ENCODE measurements at places on chromosomes 5 and 9. TPM values are rescaled to one million over a fixed set of nuclear protein-coding genes. Genes with fewer than 3 reads are reported as not detected.

GAPT gene
- 0.44 TPM for total RNA-seq

SOHLH1 gene
- total RNA-seq, result not detected

DNA sequence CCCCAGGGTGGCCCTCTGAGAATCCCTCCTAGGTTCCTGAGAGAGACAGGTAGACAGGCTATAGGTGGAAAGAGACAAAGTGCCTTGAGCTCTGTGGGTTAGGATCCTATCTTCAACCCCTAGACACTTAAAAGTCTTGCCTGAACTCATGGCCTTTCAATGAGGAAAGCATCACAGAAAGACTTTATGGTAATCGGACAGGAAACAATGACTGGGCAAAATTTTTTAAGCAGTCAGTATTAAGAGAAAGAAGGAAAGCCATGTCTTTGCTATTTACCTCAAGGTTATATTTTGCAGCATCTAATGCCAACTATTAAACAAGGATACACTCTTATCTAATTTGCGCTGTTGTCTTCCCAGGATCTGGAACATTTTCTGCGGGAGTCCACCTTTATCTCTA is 93.2 kb downstream of the PCSK1 start:
- H3K4me1 ChIP-seq, result no peaks in the 10 kb centered on the region
- H3K36me3 ChIP-seq, result no peaks in the 10 kb centered on the region
- H3K27me3 ChIP-seq, result peaks cover 3% of the 10 kb centered on the region
- H3K4me3 ChIP-seq, result no peak overlapping the region
- DNase-seq, result no peak

- peaks cover 13% of the 10 kb centered on the region for H3K4me1 ChIP-seq
- no peaks in the 10 kb centered on the region for H3K27me3 ChIP-seq
- no peak overlapping the region for H3K4me3 ChIP-seq
- peak; percentile 87 for DNase-seq
These were observed 41.9 kb downstream of the TEK start for GRCh38 chr9:27150746-27151406.

DNA sequence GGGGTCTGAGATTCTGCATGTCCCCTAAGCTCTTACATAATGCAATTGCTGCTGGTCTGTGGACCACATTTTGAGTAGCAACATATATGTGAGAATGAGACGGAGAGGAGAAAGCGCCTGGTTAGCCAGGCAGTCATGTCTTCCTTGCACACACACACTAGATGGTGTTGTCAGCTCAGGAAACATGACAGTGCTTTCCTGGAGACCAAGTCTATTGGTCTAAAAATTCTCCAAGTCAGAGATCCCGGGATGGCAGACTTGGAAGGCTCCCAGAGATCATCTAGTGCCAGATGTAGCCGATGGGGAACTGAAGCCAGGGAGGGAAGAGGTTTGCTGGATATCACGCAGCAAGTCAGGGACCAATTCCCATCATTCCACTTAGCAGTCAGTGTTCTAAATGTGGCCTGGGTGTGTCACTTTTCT is 53.4 kb downstream of the GALNT12 start:
- H3K27ac ChIP-seq, result peak overlapping the region; percentile 24
- no peaks in the 10 kb centered on the region for H3K36me3 ChIP-seq
- peak; percentile 93 for DNase-seq

DNA sequence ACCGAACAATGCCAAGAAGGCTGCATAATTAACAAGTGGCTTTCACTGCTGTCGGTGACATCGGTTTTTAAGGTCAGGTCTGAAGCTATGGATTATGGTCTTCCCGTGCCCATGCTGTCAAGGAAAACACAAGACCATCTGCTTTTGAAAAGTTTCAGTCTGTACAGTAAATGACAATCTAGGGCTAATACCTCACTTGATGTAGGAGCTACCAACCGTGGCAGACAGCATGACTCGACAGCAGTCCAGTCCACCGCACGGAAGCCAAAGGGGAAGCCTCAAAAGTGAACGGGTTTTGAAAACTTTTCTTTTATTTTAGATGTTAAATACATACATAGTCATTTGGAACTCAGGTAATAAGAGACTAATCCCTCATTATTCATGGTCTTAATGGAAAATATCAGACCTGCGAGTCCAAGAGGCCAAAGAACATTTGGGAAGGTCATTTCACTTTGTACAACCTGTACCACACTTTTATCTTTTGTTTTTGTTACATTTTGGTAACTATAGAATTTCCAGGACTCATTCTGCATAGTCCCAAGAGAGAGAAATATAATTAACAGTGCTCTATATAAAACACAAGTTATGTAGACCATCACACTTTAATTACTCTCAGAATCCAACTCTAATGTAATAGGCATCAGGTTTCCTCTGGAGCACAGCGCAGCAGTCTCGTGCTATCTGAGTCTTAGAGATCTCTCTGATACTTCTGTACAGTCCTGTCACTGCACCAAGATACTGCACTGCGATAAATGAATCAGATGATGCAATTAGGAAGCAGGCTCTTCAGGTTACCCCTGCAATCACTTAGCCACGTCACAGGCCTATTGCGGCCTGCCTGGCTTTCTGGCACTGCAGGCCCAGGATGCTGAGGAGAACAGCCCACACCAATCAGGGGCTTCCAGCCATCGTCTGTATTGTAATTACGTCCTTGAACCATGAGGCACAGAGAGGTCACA is 184.9 kb downstream of the FANCC start:
- no peak for DNase-seq
- peaks cover 2% of the 10 kb centered on the region for H3K4me1 ChIP-seq
- no peak overlapping the region for H3K4me3 ChIP-seq
- H3K27ac ChIP-seq, result no peak overlapping the region

GRCh38 chr9:91403665-91404543 is 19.7 kb downstream of the NFIL3 start:
- H3K4me1 ChIP-seq, result no peaks in the 10 kb centered on the region
- H3K4me3 ChIP-seq, result no peak overlapping the region
- DNase-seq, result no peak
- H3K27ac ChIP-seq, result no peak overlapping the region

DNA sequence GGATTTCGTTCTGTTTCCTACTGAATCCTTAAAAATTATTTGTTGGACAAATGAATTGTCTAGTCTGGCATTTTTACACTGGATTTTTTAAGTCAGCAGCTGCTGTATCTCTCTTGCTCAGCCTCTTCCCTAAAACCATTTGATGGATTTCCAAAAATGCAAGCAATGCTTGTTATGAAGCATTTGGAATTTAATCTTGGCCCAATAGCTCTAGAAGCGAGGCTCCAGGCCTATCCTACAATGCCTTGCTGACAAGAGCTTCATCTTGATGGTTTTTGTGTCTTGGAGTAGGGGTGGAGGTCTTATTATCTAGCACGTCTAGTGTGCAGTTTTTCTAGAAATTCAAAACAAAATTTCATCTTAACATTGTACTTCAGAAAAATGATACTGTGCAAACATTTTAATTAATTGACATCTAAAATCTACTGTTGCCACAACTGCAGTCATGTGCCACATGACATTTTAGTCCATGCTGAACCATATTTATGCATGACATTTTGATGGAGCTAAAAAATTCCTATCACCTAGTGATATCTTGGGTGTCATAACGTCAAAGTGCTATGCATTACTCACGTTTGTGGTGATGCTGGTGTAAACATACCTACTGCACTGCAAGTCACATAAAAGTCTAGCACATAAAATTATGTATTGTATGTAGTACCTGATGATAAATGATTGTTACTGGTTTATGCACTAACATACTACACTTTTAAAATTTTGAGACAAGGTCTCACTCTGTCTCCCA is 5.9 kb upstream of the RAD23B start:
- H3K27ac ChIP-seq, result no peak overlapping the region
- H3K27me3 ChIP-seq, result no peaks in the 10 kb centered on the region
- H3K4me3 ChIP-seq, result no peak overlapping the region
- H3K36me3 ChIP-seq, result no peaks in the 10 kb centered on the region
- DNase-seq, result peak; percentile 82

Data from muscle of leg (tissue), 16 donors.